CD4-positive, alpha-beta T cell (primary cell): ENCODE measurements at places on chromosomes 13 and 19.
A peak's percentile ranks its signal among the peaks of the same experiment; 100 is the strongest.

DNA sequence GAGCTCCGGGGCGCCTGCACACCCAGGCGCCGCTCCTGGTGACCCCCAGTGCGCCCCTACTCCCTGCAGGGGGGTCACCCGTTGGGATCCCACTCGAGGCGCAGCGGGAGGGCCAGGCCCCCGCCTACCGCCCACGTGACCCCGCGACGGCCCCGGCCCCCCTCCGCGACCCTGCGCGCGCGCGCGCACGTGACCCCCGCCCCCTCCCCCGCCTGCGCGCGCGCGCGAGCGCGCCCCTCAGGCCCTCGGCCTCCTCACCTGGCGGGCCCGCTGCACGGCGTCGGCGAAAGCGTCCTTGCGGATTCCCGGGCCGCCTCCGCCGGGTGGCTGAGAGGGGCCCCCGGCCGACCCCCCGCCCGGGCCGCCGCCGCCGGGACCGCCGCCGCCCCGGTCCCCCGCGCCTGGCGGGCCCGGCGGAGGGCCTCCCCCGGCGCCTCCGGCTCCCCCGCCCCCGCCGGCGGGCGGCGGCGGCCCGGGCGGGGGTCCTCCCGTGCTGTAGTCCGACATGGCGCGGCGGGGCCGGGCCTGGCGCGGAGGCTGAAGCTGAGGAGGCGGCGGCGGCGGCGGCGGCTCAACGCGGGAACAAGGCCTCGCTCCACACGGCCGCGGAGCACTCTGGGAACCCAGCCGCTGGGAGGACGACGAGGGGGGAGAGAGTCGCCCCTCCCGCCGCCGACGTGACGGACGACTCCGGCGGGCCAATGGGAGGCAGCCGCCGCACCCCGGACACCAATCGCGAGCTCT is at the start of gene KHSRP:
TSS of gene KHSRP (minus strand) at position 617 of the 744 bp plus-strand sequence. CDS start at position 507, 110 bp downstream.
- H3K27me3 ChIP-seq = no peaks in the 10 kb centered on the region
- peak within 1 kb of the TSS; percentile 87 for H3K27ac ChIP-seq
- peak; percentile 20 for DNase-seq
- H3K36me3 ChIP-seq = peaks cover 31% of the 10 kb centered on the region
- peaks cover 44% of the 10 kb centered on the region for H3K4me1 ChIP-seq

DNA sequence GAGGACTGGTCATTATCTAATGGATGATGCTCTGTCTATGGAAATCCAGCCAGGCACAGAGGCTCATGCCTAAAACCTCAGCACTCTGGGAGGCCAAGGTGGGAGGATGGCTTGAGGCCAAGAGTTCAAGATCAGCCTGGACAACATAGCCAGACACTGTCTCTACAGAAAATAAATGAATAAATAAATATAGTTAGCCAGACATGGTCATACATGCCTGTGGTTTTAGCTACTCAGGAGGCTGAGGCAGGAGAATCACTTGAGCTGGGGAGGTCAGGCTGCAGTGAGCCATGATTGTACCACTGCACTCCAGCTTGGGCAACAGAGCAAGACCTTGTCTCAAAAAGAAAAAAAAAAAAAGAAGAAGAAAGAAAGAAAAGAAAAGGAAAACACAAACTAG is 234.7 kb downstream of the TSHZ3 start:
- no peaks in the 10 kb centered on the region for H3K36me3 ChIP-seq
- H3K4me3 ChIP-seq = no peak overlapping the region
- no peak for DNase-seq
- H3K27ac ChIP-seq = no peak overlapping the region
- peaks cover 6% of the 10 kb centered on the region for H3K4me1 ChIP-seq

DNA sequence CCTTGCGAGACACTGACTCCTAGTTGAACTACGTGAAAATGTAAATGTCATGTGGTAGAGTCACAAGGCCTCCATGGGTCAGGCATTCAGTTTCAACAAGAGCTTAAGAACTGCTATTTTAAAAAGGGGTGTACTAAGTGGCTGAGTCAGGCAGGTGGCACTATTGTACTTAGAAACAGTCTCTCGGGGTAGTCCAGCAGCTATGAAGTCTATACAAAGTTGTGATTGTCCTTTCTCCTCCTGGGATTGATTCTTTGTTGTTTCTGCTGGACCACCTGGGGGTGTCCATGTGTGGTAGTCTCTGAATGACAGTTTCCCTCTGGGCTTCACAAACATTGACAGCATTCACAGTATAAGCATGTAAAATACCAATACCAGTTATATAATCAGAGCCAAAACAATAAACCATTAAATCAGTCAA is 33.0 kb downstream of the UGGT2 start:
- H3K36me3 ChIP-seq = no peaks in the 10 kb centered on the region
- no peak for DNase-seq
- H3K4me1 ChIP-seq = no peaks in the 10 kb centered on the region

DNA sequence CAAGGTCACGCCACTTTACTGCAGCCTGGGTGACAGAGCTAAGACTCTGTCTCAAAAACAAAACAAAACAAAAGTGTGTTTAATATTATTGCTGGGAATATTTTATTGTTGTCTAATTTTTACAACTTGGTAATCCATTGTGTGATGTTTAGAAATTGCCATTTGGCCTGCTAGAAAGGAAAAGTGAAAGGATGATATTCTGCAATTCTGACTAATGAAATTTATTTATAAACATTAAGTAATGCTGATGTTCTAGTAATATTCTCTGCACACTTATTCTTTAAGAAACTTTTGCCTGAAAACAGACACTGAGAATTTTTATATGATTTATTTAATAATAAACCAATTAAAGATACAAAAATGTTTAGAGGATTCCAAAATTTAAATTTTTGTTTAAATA is 87.4 kb downstream of the ELF1 start:
- peaks cover 6% of the 10 kb centered on the region for H3K4me1 ChIP-seq
- DNase-seq = no peak
- H3K27me3 ChIP-seq = no peaks in the 10 kb centered on the region
- peaks cover 62% of the 10 kb centered on the region for H3K36me3 ChIP-seq
- H3K27ac ChIP-seq = no peak overlapping the region

DNA sequence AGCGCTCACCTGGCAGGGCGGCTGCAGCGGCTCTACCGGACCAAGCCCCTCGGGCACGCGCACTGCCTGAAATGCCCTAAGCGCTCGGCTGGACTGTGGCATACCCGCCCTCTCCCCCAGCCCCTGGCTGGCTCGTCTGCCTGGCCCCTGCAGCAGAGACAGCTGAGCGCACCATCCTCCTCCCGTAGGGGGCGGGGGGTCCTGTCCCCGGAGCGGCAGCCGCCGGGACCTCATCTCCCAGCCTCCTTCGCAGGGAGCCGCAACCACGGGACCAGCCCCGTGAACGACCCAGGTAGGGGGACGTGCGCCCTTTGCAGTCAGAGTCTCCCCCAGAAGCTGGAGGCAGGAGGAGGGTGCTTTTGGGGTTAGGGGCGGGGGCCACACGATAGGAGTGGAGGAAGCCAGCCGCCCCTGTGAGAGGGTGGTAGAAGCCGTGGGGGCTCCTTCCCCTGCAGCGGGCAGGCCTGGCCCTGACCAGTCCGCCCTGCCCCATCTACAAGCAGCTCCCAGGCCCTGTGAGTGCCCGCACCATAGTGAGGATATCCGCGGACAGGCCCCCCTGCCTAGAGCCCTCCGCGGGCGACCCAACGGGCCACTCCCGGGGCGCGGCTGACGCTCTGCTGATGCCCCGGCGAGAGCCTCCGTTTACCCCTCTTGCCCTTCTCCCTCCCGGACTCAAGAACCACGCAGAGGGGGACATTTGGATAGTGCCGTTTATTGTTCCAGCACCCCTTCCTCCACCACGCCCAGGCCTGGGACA is 34.2 kb downstream of the ZNF787 start:
- H3K27me3 ChIP-seq = peaks cover 2% of the 10 kb centered on the region
- H3K27ac ChIP-seq = no peak overlapping the region
- no peak for DNase-seq

DNA sequence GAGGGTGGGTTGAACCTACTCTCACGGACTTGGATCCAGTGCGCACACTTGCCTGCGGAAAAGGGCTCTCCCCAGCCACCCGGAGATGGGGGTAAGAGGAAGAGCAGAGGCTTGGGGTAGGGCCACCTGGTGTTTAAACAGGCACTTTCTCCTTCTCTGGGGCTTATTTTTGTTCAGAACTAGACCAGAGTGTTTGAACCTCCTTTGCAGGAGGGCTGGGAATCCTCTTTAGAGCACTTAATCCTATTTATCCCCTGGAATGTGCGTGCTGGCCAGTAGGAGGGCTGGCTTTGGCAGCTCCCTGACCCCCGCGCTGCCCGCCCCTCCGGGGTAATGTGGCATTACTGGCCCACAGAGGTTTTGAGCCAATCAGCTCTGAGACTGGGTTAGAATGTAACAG is 2.0 kb downstream of the RGS9BP start:
- H3K36me3 ChIP-seq = no peaks in the 10 kb centered on the region
- H3K4me1 ChIP-seq = peaks cover 37% of the 10 kb centered on the region
- H3K4me3 ChIP-seq = no peak overlapping the region

DNA sequence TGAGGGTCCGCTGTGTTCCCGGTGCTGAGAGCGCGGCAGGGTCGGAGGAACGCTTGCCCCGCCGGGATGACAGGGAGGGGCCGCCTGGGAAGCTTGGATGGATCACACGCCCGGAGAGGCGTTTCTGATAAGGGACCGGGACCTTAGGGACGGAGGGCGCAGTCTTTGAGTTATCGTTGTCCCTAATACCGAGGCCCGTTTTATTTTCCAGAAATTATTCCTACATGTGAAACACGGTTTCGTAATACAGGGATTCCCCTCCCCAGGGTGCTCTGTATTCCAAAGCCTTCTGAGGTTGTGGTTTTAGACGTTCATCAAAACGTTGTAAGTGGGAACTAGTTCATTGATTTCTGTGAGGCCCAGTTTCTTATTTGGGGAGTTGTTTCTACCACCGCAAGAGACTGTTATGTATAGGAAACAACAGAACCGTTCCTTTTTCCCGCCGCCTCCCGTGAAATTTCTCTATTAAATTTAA is 752 bp downstream of the PDCD5 start:
- no peak overlapping the region for H3K27ac ChIP-seq
- H3K27me3 ChIP-seq = peaks cover 5% of the 10 kb centered on the region
- H3K4me1 ChIP-seq = peaks cover 26% of the 10 kb centered on the region
- peak overlapping the region; percentile 80 for H3K4me3 ChIP-seq
- H3K36me3 ChIP-seq = peaks cover 26% of the 10 kb centered on the region

GRCh38 chr13:97205465-97205864 is 16.7 kb upstream of the MBNL2 start:
- DNase-seq = no peak
- H3K36me3 ChIP-seq = no peaks in the 10 kb centered on the region
- H3K27me3 ChIP-seq = no peaks in the 10 kb centered on the region
- no peak overlapping the region for H3K27ac ChIP-seq
- H3K4me1 ChIP-seq = peaks cover 6% of the 10 kb centered on the region
- no peak overlapping the region for H3K4me3 ChIP-seq

- H3K27me3 ChIP-seq = peaks cover 6% of the 10 kb centered on the region
- peak within 1 kb of the TSS; percentile 53 for H3K4me3 ChIP-seq
- peaks cover 7% of the 10 kb centered on the region for H3K36me3 ChIP-seq
- peak; percentile 83 for DNase-seq
These were observed at the start of gene ATP5F1D for GRCh38 chr19:1241417-1242095. TSS of gene ATP5F1D (plus strand) at chr19:1241751. CDS start at chr19:1241851, 100 bp downstream.

GRCh38 chr19:39472746-39473442 is 7.7 kb upstream of the TIMM50 start:
- H3K4me1 ChIP-seq = no peaks in the 10 kb centered on the region
- H3K4me3 ChIP-seq = no peak overlapping the region
- H3K27ac ChIP-seq = no peak overlapping the region

DNA sequence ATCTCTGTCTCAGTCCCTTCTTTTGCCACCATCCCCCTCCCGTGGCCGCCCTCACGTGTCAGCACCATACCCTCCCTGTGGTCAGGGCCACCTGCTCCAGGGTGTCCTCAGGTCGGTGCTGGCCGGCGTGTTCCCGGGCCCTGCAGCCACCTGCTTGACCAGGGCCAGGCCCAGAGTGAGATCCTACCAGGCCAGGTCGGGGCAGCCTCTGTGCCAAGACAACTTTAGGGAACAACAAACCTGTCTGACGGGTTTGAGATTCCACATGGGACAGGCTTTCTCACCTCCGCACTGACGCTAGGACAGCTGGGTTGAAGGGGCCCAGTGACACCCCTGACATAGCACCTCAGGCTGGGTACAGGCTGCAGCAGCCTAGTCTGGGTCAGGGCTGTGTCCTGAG is 7.5 kb upstream of the SBNO2 start:
- peaks cover 9% of the 10 kb centered on the region for H3K4me1 ChIP-seq
- no peak for DNase-seq
- H3K27ac ChIP-seq = no peak overlapping the region
- H3K27me3 ChIP-seq = no peaks in the 10 kb centered on the region

DNA sequence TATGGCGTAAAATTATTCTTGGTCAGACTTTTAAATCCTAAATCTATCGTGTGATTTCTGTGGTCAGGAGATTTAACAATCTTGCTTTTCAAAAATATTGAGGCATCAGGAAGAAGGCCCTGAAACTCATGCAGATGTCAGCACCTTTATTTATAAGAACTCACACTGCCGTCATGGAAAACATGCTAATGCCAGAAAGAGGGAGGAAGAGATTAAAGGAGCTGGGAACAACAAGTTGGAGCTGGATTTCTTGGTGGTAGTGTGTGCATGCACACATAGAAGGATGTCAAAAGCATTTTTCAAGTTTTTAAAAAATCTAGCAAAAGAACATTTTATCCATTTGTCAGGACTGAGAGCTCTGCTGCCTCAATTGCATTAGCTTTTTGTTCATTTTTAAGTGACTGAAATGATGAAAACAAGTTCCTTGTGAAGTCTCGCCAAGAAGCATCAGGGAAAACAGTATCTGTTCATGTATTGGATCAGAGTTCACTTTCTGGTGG is 342.5 kb downstream of the SPRY2 start:
- H3K4me3 ChIP-seq = no peak overlapping the region
- no peaks in the 10 kb centered on the region for H3K27me3 ChIP-seq
- no peak for DNase-seq
- H3K27ac ChIP-seq = no peak overlapping the region
- no peaks in the 10 kb centered on the region for H3K4me1 ChIP-seq

- peaks cover 52% of the 10 kb centered on the region for H3K36me3 ChIP-seq
- no peaks in the 10 kb centered on the region for H3K27me3 ChIP-seq
- peaks cover 9% of the 10 kb centered on the region for H3K4me1 ChIP-seq
- no peak overlapping the region for H3K4me3 ChIP-seq
These were observed 7.4 kb downstream of the TGDS start for GRCh38 chr13:94588541-94588940.

DNA sequence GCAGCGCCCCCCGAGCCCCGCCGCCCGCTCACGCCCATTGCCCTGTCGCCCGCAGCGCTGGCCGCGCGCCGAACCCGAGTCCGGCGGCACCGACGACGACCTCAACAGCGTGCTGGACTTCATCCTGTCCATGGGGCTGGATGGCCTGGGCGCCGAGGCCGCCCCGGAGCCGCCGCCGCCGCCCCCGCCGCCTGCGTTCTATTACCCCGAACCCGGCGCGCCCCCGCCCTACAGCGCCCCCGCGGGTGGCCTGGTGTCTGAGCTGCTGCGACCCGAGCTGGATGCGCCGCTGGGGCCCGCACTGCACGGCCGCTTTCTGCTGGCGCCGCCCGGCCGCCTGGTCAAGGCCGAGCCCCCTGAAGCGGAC is 518 bp downstream of the KLF2 start:
- peak; percentile 69 for DNase-seq
- peaks cover 43% of the 10 kb centered on the region for H3K36me3 ChIP-seq
- H3K27me3 ChIP-seq = no peaks in the 10 kb centered on the region
- H3K4me3 ChIP-seq = peak overlapping the region; percentile 59
